ENCODE measurements at places on chromosomes 7 and 10. TPM values are rescaled to one million over a fixed set of nuclear protein-coding genes. Genes with fewer than 3 reads are reported as not detected.

GRCh38 chr10:1171182-1171581 is 115.0 kb downstream of the WDR37 start:
- DNase-seq, result no peak

DNA sequence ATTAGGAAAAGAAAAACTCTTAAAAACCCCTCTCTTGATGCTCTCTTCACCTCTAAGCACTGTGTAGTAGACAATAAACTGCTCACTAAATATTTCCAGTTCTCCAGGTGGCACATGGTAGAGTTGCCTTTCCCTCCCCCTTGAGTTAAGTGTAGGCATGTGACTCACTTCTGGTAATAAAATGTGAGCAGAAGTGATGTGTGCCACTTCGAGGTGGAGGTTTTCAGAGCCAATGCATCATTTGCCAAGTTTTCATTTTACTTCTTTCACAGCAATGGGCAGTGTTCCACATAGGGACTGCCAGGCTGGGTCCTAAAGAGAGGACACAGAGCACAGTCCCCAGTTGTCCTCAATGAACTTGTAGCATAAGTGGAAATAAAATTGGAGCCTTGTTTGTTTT is 131.6 kb upstream of the NPY start:
- no peak for DNase-seq

Gene PRLHR
- not detected for total RNA-seq

Gene NPY4R
- 5.0 TPM for total RNA-seq

- no peak for DNase-seq
These were observed 51.4 kb downstream of the C10orf67 start for GRCh38 chr10:23293145-23293724.

All from sigmoid colon (tissue), 7 donors.